ENCODE measurements at places on chromosomes 6 and 20. TPM values are rescaled to one million over a fixed set of nuclear protein-coding genes. Genes with fewer than 3 reads are reported as not detected.

The ROMO1 gene
- 265 TPM for total RNA-seq

The DLGAP4 gene
- 11.8 TPM for total RNA-seq

The LRP11 gene
- 78.8 TPM for total RNA-seq

The UNC5CL gene
- total RNA-seq, result under 0.01 TPM

The OR2H2 gene
- total RNA-seq, result not detected
